ENCODE measurements at places on chromosomes 11 and 22. TPM values are rescaled to one million over a fixed set of nuclear protein-coding genes. Genes with fewer than 3 reads are reported as not detected.

- no peak overlapping the region for H3K27ac ChIP-seq
- no peaks in the 10 kb centered on the region for H3K4me1 ChIP-seq
- DNase-seq, result no peak
- H3K36me3 ChIP-seq, result no peaks in the 10 kb centered on the region
Observed at GRCh38 chr11:116384876-116385275, 387.9 kb downstream of the BUD13 start.

- no peak for DNase-seq
- H3K27ac ChIP-seq, result no peak overlapping the region
- H3K4me3 ChIP-seq, result no peak overlapping the region
Observed at GRCh38 chr11:130161441-130162145, 2.0 kb downstream of the ST14 start.

CASP12 gene
- not detected for total RNA-seq

DNA sequence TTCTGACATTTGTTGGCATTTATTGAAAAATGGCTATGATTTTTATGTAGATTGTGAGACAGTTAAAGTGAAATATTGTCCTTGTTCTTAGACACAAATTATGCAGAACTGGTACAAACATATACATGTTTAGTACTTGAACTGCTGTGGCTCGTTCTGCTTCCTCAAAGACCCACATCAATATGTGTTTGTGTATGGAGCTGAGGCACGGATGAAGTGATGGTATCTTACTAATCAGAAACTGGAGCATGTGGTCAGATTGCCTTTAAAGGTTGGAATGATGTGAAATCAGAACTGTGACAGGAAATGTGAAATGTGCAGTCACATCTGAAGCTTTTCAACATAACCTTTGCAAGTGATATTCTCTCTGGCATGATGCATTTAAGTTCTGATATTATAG lies 130.4 kb downstream of the NAV2 start:
- no peak for DNase-seq
- H3K27ac ChIP-seq, result no peak overlapping the region
- H3K4me3 ChIP-seq, result no peak overlapping the region
- no peaks in the 10 kb centered on the region for H3K36me3 ChIP-seq

SLC22A8 gene
- not detected for total RNA-seq

DNA sequence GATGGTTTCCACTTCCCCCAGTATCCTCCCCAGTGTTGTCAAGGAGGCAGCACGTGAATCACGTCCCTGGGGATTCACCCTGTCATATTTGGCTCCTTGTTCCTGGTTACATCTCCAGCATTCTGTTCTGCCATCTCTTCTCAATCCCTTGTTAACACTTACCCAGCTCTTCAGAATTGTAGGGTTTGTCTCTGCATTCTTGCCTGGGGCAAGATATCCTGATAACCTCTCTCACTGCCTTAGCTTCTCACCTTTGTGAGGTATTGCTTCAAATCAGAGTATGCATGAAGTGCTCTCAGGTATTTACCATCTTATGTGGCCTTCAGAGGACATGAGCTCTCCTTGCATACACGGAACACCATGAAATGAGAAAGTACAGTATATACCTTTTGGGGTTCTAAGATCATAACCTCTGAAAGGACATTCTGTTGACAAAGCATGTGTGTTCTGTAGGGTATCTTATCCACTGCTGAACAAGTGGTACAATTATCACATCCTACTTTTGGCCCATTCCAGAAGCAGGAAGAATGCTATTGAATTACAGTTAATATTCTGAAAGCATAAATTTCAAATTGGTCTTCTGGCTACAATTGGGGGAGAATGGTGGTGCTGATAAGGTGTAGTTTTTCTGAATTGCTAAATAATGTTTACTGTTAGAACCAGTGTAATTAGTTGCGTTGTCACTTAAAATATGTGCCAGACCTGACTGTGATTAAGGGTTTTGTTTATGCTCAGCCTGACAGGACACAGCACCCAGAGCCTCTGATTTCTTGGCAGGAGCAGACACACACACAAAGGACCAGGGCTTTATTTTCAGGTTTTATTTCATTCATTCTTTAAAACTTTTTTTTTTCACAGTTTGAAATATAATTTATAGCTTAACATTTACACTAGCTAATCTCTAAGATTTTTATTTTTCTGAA lies 32.7 kb downstream of the VSTM5 start:
- no peaks in the 10 kb centered on the region for H3K27me3 ChIP-seq
- H3K27ac ChIP-seq, result no peak overlapping the region
- H3K4me1 ChIP-seq, result no peaks in the 10 kb centered on the region
- H3K4me3 ChIP-seq, result no peak overlapping the region
- H3K36me3 ChIP-seq, result peaks cover 28% of the 10 kb centered on the region
- no peak for DNase-seq

DNA sequence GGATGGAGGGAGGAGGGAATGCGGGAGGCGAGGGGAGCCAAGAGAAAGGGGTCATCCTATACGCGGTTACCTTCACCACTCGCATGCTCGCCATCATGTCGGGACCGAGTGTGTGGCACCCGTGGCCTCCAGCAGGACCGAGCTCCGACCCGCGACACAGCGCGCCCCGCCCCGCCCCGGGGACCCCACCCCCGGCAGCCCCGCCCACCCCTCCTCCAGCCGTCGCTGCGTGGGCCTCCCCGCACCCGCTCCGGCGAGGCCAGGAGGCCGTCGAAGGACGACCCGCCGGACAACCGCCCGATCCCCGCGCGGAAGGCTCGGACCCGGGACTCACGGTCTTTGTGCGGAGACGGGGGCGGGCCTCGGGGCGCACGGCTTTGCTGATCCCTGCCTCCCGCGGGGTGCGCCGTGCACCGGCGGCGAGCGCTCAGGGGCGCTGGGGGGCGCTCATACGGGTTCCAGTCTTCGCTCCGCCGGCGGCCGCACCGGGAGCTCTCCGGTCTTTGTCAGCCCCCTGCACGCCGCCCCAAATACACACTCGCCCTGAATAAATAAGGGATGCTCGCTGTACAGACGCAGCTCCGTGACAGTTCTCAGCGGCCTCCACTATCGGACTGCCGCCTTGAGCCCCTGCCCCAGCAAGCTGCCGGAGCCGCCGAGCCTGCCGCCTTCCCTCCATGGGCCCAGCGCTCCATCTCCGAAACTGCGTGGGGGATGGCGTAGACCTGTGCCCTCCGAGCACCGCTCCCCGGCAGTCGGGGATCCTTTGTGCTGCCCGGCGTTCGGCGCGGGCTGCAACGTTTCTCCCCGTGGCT lies at the start of gene UBE2L6:
TSS of gene UBE2L6 (minus strand) at position 158 of the 815 bp plus-strand sequence. CDS start at position 97, 61 bp downstream.
- H3K36me3 ChIP-seq, result no peaks in the 10 kb centered on the region
- H3K27ac ChIP-seq, result no peak within 1 kb of the TSS
- peak; percentile 8 for DNase-seq
- H3K27me3 ChIP-seq, result no peaks in the 10 kb centered on the region

RNASEH2C gene
- total RNA-seq, result 24.7 TPM

DNA sequence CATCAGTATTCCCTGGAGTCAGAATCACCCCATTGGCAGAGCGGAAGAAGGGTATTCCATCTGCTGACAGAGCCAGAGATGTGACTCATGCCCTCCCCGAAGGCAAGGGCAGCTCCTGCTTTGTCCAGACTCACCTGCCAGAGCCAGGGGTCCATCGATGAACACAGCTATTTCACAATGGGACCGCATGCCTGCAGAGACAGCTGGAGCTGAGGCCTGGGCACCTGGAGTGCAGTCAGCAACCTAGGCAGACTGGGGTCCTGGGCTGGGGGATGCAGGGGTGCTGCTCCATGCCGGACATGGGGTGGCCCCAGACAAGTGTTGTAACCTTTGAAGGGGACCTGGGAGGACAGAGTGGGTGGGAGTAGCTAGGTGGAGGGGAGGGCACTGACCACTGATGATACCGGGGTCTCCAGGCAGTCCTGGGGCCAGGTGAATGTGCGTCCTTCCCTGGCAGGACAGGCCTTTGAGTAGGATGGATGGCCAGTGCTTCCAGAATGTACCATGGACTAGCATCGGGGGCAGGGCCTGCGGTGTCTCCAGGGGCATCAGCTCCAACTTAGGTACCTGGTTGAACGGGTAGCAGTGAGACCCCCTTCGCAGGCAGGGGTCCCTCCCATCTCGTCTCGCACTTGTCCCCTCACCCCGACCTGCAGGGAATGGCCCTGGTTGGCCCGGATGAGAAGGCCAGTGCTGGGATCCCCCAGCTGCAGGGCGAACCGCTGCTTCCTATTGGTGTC lies 1.7 kb downstream of the TRPT1 start:
- H3K36me3 ChIP-seq, result no peaks in the 10 kb centered on the region
- H3K27me3 ChIP-seq, result no peaks in the 10 kb centered on the region

GRCh38 chr11:40597546-40598113 lies 861.8 kb downstream of the LRRC4C start:
- no peaks in the 10 kb centered on the region for H3K27me3 ChIP-seq
- DNase-seq, result no peak
- H3K4me1 ChIP-seq, result no peaks in the 10 kb centered on the region
- H3K27ac ChIP-seq, result no peak overlapping the region
- no peak overlapping the region for H3K4me3 ChIP-seq
- no peaks in the 10 kb centered on the region for H3K36me3 ChIP-seq

DNA sequence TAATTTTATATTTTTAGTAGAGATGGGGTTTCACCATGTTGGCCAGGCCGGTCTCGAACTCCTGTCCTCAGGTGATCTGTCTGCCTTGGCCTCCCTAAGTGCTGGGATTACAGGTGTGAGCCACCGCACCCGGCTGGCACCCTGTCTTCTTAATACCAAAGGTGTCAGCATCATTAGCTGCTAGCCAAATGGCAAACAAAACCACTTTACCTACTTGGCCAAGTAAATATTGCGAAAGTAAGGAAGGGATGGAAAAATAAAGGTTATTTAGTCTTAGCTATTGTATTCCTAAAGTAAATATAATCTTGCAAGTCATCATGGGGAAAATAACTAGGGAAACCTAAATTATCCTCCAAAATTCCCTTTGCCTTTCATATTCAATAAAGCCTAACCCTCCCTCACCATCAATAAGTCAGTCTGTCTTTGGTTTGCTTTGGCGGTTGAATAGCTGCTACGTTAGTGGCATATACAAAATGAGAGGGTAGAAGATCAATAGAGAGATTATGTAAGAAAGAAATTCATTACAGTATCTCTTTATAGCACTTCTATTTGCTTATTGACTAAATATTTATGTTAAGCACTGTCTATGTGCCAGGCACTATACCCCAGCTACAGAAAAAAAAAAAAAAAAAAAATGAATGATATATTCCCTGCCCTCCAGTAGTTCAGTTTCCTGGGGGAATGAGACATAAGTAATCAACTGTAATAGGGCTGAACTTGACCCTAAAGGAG lies 40.2 kb upstream of the CFAP300 start:
- no peaks in the 10 kb centered on the region for H3K27me3 ChIP-seq
- peaks cover 21% of the 10 kb centered on the region for H3K4me1 ChIP-seq
- H3K4me3 ChIP-seq, result no peak overlapping the region
- H3K36me3 ChIP-seq, result no peaks in the 10 kb centered on the region
- H3K27ac ChIP-seq, result no peak overlapping the region

APOBEC3H gene
- total RNA-seq, result 0.48 TPM

DNA sequence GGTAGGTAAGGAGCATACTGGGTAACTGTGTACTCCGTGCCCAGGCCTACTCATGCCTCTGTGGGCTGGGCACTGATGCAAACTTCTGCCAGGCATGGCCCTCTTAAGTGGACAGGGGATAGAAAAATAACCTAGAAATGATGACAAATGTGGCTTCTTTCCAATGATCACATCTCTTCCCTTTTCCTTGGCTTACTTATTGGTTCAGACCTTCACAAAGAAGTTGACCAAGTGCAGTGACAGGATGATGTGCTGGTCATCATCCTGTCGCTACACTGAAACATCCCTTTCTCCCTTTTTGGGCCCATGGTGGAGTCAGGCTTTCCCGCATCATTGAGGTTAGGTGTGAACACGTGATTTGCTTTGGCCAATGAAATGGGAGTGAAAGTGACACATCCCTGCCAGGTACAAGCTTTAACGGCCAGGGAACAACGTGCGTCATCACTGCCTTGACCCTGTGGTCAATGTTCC lies 31.8 kb upstream of the APOBEC3A start:
- H3K27me3 ChIP-seq, result peaks cover 5% of the 10 kb centered on the region
- H3K36me3 ChIP-seq, result no peaks in the 10 kb centered on the region
- no peak overlapping the region for H3K4me3 ChIP-seq
- H3K4me1 ChIP-seq, result peaks cover 28% of the 10 kb centered on the region

GRCh38 chr22:17873804-17874203 lies 99.5 kb upstream of the BID start:
- no peaks in the 10 kb centered on the region for H3K27me3 ChIP-seq
- H3K36me3 ChIP-seq, result peaks cover 18% of the 10 kb centered on the region
- no peak overlapping the region for H3K4me3 ChIP-seq
- DNase-seq, result no peak
- H3K4me1 ChIP-seq, result peaks cover 2% of the 10 kb centered on the region

ART5 gene
- total RNA-seq, result 4.1 TPM

DNA sequence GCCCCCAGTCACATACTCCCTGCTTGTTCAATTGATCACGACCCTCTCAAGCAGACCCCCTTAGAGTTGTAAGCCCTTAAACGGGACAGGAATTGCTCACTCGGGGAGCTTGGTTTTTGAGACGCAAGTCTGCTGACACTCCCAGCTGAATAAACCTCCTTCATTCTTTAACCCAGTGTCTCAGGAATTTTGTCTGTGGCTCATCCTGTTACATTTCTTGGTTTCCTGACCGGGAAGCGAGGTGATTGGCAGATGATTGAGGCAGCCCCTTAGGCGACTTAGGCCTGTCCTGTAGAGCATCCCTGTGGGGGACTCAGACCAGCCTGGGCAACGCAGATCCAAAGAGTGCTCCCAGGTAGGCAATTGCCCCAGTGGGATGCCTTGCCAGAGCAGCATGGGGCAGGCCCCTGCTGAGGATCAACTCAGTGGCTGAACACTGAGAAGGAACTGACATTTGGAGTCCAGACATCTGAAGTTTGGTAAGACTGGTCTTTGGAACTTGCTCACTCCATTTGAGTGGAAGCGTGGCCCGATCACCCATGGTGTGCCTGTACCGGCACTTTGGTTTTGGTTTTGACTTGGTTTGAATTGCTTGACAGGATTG lies 51.5 kb downstream of the NEU3 start:
- no peak for DNase-seq
- no peak overlapping the region for H3K4me3 ChIP-seq
- no peak overlapping the region for H3K27ac ChIP-seq

DNA sequence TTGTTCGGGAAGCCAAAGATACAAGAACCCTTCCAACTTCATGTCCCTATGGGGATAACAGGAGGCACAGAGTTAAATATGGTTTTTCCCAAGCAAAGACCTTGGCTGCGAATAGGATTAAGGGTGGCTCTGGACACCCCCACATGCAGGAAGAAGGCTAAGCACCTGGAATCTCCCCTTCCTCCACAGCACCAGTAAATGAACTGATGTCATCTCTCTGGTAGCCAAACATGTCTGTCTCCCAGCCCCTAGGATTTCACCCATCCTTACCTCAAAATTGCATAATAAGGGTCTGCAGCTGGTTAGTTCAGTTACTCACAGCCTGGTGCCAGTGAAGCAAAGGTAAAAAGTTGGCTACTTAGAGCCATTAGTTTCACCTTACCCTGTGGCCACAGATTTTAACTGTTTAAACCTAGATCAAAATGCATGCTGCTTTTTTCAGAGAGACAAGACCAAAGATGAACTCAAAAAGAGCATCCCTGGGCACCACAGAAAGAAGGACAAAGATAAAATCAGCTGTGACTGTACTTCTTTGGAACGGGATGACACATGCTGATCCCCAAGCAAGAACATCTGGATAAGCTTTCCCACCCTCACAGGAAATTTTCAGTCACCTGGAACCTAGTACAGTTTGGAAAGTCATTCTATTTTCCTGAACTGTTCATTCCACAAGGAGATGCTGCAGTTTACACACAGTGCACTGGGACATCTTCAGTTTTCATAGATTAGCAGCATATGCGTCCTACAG lies 77.2 kb upstream of the AKIP1 start:
- H3K27me3 ChIP-seq, result no peaks in the 10 kb centered on the region
- H3K36me3 ChIP-seq, result no peaks in the 10 kb centered on the region
- H3K4me3 ChIP-seq, result no peak overlapping the region
